NCI-H1105 treated with DMSO at 0.1 percent for 48 hours (cell line): ENCODE measurements at places on chromosomes 11 and 22.

- no peak for DNase-seq
Observed at GRCh38 chr22:24138649-24139420, 42.5 kb upstream of the SUSD2 start.

GRCh38 chr22:25704701-25705100 is 37.3 kb upstream of the MYO18B start:
- DNase-seq = no peak

GRCh38 chr22:43255299-43255698 is 68.4 kb upstream of the TTLL12 start:
- no peak for DNase-seq

GRCh38 chr11:66950112-66950535 is 8.1 kb downstream of the PC start:
- DNase-seq = no peak

DNA sequence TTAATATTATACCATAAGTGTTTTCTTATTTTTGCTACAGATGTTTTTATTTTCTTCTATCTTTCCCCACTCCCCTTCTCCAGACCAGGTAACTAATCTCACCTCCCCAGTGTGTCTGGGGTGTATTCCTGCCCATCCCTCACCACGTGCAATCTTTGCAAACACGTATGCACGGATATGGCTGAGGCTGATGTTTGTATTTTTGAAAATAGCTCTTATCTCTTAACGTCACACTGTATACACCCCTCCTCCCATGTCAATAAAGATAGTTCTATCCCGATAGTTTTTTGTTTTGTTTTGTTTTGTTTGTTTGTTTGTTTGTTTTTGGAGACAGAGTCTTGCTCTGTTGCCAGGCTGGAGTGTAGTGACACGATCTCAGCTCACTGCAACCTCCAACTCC is 127.5 kb downstream of the FBXO7 start:
- DNase-seq = no peak

DNA sequence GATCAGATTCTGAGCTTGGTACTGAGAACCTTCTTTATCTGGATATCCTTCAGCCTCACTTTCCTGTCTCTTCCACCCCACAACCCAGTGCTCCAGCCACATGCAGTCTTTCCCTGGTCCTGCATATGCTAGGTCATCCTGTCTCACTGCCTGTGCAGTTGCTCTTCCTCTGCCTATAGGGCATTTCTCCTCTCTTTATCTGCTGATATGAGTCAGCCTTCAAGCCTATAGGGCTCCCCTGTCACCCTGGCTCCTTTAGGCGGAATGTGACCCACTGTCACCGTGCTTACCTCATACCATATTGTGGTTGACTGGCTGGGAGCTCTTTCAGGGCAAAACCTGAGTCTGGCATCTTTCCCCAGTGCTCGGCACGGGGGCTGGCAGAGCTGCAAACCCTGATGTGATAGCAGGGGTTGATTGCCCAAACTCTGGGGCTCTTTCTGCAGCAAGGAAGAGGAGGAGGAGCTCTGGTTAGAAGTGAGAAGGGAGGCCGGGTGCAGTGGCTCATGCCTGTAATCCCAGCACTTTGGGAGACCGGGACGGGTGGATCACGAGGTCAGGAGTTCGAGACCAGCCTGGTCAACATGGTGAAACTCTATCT is 26.3 kb downstream of the MEI1 start:
- DNase-seq = no peak

GRCh38 chr11:122277493-122277892 is 161.5 kb upstream of the BLID start:
- DNase-seq = no peak

DNA sequence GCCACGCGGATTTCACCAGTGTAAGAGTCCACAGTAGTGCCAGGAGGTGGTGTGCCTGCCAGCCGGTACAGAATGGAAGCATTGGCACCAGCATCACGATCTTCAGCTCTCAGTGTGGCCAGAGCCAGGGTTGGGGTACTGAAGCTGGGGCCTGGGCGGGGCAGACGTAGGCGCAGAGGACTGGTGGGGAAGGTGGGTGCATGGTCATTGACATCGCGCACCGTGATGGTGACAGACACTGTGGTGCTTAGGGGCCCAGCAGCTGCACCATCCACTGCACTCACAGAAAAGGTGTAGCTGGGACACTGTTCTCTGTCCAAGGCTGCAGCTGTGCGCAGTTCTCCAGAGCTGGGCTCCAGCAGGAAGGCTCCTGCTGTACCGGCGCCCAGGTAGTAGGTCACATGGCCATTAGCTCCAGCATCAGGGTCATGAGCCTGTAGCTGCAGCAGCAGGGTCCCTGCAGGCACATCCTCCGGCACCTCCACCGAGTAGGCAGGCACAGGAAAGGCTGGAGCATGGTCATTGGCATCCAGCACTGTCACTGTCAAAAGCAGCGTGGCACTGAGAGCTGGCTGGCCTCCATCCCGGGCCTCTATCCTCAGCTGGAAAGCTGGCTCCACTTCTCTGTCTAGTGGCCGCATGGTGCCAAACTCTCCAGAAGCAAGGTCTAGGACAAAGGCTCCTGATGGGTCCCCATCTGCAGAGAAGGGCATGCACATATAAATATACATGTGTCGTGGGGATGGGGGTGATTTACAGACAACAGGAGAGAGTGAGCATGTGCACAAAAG is 7.9 kb upstream of the TPP1 start:
- DNase-seq = no peak

DNA sequence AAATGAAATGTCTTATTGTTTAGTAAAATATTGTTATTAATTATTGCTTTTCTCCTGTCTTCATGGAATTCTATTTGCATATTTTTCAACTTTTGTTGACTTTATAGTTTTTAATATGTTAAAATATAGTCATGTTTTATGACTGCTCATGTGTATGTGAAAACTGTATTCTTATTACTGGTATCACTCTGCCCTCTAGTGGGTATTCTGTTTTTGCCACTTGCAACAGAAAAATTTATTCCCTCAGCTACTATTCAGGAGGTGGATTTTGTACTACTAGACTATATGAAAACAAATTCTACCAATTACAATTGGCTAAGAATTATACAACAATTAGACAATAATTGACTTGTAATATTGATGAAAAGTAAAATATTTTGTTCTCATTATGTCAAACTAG is 45.0 kb downstream of the OR4C6 start:
- DNase-seq = peak; percentile 28

DNA sequence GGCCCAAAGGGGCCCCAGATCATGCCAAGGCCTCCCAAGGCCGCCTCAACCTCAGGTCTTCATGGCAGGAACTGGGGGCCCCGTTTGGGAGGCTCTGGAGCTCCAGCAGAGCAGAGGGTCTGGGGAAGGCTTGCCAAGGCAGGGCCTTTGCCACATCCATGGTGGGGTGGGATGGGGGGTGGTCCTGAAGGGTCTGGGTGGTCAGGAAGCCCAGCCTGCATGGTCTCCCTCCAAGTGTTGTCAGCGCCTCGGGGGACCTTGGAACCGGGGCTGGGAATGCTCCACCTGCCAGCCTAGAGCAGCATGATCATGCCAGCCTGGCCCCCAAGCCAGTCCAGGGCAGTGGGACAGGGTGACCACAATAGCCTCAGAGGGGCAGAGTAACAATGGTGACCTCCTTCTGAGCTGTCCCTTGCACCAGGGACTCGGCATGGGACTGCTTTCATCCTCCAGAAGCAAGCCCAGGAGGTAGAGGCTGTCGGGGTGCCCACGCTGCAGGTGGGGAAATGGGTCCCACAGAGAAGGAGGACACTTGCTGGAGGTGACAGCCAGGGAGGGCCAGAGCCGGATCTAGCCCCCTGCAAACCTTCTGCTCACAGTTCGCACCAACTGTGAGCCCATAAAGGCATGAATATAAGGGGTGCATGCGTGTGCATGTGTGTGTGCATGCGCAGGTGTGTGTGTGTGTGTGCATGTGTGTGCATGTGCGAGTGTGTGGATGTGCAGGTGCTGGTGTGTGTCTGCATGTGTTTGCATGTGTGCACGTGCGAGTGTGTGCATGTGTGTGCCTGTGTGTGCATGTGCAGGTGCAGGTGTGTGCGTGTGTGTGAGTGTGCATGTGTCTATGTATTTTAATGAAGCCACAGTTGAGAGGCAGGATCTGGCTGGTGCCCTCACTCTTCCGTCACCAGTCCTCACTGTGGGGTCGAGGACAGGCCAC is 63.8 kb downstream of the MYEOV start:
- no peak for DNase-seq

DNA sequence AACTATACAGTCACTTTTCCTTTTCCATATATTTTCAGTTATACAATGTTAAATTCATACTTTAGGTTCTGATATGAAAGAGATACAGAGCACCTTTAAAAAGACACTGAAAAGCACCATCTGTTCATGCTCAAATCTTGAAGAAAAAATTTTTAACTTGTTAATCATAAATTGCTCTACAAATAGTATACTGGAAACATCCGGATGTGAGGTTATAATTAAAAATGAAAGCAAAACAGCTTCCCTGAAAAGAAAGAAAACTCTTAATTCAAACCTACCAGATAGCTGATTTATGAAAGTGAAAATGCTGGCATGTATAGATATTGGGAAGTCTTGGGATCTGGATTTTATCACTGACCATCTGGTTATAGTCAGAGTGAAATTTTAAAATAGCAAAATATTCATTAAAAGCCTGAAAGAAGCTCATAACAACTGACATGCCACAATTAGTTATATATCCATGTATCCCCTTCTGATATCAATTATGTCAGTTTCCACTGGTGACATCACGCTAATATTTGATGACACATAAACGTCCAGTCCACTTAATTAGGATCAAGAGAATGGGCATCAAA is 740.0 kb downstream of the DLG2 start:
- no peak for DNase-seq
